ENCODE measurements at places on chromosomes 5 and 9.

DNA sequence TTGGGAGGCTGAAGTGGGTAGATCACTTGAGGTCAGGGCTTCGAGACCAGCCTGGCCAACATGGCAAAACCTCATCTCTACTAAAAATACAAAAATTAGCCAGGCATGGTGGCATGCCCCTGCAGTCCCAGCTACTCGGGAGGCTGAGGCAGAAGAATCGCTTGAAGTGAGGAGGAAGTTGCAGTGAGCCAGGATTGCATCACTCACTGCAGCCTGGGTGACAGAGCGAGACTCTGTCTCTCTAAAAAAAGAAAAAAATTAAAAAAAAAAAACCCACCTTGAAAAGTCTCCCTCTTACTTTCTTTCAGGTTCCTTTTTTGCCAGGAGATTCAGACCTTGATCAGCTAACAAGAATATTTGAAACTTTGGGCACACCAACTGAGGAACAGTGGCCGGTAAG, 34.2 kb downstream of the CDK7 start:
- DNase-seq, result no peak

- DNase-seq, result no peak
Observed at GRCh38 chr5:2550509-2550908, 201.0 kb downstream of the IRX2 start.

GRCh38 chr5:170741801-170742200, 41.7 kb upstream of the GABRP start:
- DNase-seq, result no peak

DNA sequence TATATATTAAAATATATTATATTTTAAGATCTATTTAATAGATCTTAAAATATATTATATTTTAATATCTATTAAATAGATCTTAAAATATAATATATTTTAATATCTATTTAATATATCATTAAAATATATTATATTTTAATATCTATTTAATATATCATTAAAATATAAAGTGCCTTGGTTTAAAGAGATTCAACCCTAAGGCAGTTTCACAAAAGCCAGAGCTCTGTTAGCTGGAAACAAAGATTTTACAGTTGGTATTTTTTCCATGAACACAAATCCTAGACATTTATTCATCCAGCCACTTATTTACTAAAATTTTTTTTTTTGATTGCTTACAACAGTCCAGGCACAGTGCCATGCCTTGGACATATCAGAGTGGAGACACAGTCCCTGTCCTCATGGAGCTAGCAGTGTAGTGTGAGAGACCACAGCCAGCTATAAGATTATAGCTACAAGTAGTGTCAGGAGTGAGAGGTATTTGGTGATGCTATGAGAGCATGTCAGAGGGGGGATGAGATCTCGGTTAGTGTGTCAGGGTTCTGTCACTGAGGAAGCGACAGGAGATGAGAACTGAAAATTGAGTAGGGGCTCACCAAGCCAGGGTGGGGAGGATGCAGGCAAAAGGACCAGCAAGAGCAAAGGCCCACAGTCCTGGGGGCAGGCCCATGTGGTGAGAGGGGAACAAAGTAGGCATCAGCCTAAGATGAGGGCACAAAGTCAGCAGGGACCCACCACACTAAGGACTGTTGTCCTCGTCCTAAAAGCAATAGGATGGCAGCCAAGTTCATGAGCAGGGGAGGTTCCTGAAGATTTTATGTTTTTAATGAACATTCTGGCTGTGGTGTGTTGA, 74.5 kb downstream of the FBXO38 start:
- DNase-seq, result no peak

GRCh38 chr9:2059274-2059929, 44.3 kb downstream of the SMARCA2 start:
- DNase-seq, result no peak

DNA sequence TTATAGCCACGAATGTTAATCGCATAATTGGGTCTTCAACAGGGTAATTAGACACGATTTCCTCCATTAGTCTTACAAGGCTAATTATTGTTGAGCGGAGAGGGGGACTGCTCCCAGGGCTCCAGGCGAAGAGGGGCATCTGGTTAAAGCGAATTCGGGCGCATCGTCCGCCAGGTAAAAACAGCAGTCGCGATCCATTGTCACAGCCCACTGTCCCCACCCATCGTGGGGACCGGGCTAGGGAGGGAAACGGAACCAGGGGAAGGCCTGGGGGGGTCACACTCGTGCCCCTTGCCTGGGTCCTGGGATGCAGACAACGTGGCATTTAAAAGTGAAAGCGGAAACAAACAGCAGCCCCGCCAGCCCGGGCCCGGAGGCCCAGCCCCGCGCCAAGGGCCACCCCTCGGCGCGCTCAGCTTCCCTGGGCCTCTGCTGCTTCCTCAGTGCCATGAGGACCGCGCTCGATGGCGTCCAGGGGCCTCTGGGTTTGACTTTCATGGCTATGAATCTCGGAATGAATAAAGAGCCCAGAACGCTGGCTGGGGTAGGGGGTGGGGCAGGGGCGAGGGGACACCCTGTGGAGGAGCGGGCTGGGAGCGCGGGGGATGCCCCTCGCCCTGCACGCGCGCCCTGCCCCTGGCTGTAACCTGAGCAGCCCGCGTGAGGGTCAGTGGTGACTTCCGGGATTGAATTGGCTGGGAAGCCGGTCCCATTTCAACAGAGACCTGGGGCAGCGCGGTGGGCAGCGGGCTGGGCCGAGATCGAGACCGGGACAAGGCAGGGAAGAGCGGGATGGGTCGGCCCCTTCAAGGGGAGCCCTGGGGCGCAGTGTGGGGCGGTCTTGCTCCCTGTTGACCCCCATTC, 99.9 kb downstream of the GTF3C4 start:
- DNase-seq, result peak; percentile 61

DNA sequence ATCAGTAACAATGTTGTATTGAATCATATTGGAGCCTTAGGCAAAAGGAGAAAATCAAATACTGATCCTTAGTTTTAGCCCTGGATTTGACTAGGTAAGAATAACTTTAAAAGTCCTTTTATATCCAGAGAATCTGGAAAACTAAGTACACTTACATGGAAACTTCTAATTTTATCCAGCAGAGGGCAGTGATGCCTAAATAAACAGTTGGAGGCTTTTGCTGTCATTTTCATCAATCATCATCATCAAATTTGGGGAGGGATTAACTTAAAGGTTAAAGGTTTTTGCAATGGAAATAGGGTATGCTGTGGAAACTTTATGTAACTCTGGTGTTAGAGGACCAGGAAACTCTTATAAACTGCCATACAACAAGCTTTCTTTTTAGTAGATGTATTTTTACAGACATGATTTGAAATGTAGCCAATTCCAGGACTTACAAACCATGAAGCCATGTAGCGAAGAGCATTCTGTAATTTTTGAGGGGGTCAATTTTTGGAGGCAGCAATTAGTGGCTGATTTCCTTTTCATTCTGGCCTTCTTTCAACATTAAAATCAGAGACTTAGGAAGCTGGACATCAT, 112.7 kb downstream of the OSTF1 start:
- peak; percentile 59 for DNase-seq

GRCh38 chr9:128735373-128735772, 11.4 kb upstream of the ZDHHC12 start:
- DNase-seq, result no peak
